ENCODE measurements at places on chromosomes 1 and 21.

DNA sequence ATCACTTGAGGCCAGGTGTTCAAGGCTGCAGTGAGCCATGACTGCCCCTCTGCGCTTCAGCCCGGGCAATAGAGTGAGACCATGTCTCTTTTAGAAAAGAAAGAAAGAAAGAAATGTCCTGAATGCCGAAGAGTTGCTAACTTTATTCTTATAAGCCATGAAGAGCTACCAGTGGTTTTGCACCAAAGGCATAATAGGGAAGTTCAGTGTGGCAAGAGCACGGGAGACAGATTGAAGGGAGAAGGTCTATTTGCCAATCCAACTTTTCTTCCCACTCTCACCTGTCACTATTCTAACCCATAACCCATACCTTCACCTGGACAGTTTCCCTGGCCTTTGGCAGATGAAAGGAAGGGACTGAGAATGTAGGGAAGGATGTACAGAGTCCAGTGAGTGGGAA is 4.4 kb upstream of the PEA15 start:
- no peak for DNase-seq

GRCh38 chr1:229694053-229694693 is 68.1 kb downstream of the URB2 start:
- DNase-seq, result peak; percentile 51

- DNase-seq, result no peak
Observed at GRCh38 chr1:88296642-88297041, 387.4 kb upstream of the PKN2 start.

- no peak for DNase-seq
Observed at GRCh38 chr1:201538612-201539551, at the start of gene NAV1. NAV1 (plus strand) TSS chr1:201539127; CDS start chr1:201622885, 83,758 bp downstream.

DNA sequence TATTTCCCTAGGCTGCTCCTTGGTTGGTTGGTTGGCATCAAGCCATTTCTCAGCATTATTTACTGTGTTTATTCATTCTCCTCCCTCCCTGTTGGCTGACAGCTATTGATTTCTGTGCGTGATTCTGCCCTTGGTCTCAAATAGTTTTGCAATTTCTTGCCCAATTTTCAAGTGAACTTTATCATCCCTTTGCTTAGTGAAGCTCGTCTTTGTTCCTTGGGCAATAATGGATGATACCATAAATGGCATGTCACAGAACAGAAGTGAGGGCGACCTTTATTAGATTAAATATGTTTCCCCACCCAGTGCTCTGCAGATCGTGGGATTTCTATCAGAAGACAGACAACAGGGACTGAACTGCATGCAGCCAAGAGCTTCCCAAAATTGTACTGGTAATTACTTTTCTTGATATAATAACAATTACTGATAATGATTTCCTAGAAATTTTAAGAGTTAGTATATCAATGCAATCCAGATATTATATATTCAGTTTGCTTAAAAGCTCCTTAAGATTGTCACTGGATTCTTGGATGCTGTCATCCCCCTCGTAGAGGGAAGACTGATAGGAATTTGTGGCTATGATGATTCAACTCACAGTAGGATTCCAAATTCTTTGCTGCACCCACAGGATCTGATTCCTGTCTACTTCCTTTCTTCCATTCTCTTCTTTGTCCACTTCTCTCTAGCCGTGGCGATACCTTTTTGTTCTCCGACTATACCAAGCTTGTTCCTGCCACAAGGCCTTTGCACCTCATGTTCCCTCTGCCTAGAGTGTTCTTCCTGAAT is 122.1 kb upstream of the KAZN start:
- DNase-seq, result no peak

GRCh38 chr21:22791986-22792560 is 1793.9 kb downstream of the NCAM2 start:
- peak; percentile 49 for DNase-seq

- no peak for DNase-seq
Observed at GRCh38 chr1:40384413-40384762, 10.9 kb downstream of the SMAP2 start.

GRCh38 chr1:2073382-2074230 is 23.4 kb downstream of the PRKCZ start:
- DNase-seq, result no peak

GRCh38 chr1:78052685-78053405 is 7.1 kb downstream of the GIPC2 start:
- no peak for DNase-seq

- no peak for DNase-seq
Observed at GRCh38 chr1:31725777-31726535, 22.1 kb upstream of the COL16A1 start.

GRCh38 chr1:199512037-199512710 is 515.3 kb upstream of the NR5A2 start:
- no peak for DNase-seq

GRCh38 chr1:184158896-184159681 is 107.6 kb downstream of the TSEN15 start:
- DNase-seq, result peak; percentile 83

DNA sequence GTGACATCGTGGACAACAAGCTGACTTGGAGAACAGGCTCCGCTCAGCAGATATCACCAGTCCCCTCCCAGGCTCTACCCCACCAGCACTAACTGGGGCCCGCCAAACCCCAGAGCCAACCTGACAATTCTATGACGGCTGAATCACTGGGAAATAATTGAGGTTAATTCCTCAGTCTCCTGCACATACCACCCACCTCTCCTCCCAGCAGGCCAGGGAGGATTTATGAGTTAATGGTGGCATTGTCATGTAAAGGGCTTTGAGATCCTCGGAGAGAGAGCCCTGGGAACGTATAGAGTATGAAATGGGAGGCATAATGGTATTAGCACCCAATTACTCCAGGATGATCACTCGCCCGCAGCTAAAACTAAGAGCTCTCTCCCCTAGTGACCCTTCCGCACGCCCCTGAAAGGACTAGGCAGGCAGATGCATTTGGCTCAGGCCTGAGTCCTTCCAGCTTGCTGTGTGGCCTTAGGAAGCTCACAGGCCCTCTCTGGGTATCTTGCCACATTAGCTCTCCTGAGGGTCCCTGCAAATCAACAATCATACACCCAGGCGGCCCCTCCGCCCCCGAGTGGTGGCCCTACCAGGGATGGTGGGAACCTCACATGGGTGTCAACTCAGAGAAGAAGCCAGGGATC is 27.3 kb upstream of the PAX7 start:
- DNase-seq, result no peak

DNA sequence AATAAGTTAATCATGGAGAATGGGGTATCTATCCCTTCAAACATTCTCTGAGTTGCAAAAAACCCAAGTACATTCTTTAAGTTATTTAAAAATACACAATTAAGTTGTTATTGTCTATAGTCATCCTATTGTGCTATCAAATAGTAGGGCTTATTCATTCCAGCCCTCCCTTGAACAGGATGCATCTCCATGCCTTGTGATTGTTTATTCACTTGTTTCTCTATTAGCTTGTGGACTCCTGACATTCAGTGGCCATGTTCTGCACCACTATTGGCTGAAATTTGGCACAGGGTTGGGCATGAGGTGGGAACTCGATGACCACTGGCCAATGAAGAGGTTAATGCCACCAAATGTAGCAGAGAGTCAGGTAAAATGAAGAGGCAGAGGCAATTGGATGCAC is 272.8 kb downstream of the TNR start:
- no peak for DNase-seq

GRCh38 chr1:207935166-207935583 is 24.2 kb upstream of the CD34 start:
- peak; percentile 50 for DNase-seq

DNA sequence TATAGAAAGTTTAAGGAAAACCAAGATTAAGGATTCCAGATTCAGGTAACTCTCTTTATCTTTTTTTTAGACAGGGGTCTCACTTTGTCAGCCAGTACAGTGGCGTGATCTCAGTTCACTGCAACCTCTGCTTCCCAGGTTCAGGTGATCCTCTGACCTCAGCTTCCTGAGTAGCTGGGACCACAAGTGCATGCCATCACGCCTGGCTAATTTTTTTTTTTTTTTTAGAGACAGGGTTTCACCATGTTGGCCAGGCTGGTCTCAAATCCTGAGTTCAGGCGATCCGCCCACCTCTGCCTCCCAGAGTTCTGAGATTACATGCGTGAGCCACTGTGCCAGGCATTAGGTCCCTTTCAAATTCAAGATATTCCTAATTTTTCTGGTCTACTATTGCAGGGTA is 15.9 kb downstream of the LZIC start:
- no peak for DNase-seq

Measured in NB4 (cell line).